ENCODE measurements at places on chromosomes 7 and 10.

DNA sequence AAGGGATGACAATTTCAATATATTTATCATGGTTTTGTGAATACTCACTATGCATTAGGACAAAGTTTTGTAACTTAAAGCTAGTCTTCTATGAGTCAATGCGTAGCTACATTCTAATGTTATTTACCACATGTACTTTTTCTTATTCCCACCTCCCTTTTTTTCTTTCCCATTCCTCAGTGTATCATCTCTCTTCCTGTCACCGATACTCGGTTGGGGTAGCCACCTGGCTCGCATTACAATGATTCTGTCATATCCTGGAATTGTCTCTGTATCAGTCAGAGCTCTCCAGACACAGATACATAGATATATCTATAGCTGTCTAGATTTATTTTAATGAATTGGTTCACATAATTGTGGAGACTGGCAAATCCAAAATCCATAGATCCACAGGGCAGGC is 9.8 kb upstream of the RALA start:
- no peak for DNase-seq

GRCh38 chr10:60877777-60878120 is 66.2 kb downstream of the RHOBTB1 start:
- DNase-seq: no peak

- DNase-seq: peak; percentile 75
Observed at GRCh38 chr10:70549962-70550458, 52.5 kb downstream of the PRF1 start.

GRCh38 chr7:107934991-107935770 is 44.2 kb downstream of the DLD start:
- no peak for DNase-seq

- DNase-seq: no peak
Observed at GRCh38 chr7:70037171-70037933, 439.1 kb downstream of the AUTS2 start.

- DNase-seq: no peak
Observed at GRCh38 chr7:129832701-129833227, 120.0 kb downstream of the UBE2H start.

DNA sequence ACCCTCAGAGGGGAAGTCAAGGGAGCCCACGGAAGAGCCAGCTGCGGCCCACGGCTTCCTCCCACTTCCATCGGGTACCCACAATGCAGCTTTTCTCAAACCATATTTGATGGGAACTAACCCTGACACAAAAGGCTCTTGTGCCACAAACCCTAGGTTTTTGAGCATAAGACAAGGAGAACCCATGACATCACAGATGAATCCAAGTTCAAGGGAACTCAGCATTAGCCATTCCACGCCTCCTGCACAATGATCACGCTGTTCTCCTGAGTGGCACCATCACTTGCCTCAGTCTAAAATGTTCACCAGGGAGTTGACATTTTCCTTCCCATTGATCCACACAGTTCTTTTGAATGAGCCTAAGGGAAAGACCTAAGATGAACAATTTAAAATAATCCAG is 70.4 kb downstream of the ITIH5 start:
- DNase-seq: peak; percentile 3

- DNase-seq: no peak
Observed at GRCh38 chr7:21867816-21868575, 77.7 kb downstream of the CDCA7L start.

- DNase-seq: no peak
Observed at GRCh38 chr10:16941870-16942269, 124.6 kb upstream of the RSU1 start.

Data from inflammatory macrophage (primary cell).